ENCODE measurements at places on chromosomes 4 and X. TPM values are rescaled to one million over a fixed set of nuclear protein-coding genes. Genes with fewer than 3 reads are reported as not detected.

STOX2 gene
- not detected for total RNA-seq

TMSB15A gene
- total RNA-seq = not detected

SH3RF1 gene
- not detected for total RNA-seq

APBB2 gene
- 0.58 TPM for total RNA-seq

GYG2 gene
- not detected for total RNA-seq

MAGEA6 gene
- not detected for total RNA-seq

FBXO8 gene
- total RNA-seq = 32.2 TPM

CD38 gene
- total RNA-seq = 1.00 TPM

GRID2 gene
- not detected for total RNA-seq

C4orf46 gene
- 4.0 TPM for total RNA-seq

GRCh38 chrX:148979786-148980185, 479.4 kb downstream of the AFF2 start:
- H3K27me3 ChIP-seq = no peaks in the 10 kb centered on the region
- DNase-seq = no peak
- no peaks in the 10 kb centered on the region for H3K36me3 ChIP-seq
- H3K4me3 ChIP-seq = no peak overlapping the region

- no peak for DNase-seq
- H3K27me3 ChIP-seq = no peaks in the 10 kb centered on the region
- H3K36me3 ChIP-seq = no peaks in the 10 kb centered on the region
- H3K4me3 ChIP-seq = no peak overlapping the region
- no peak overlapping the region for H3K27ac ChIP-seq
Observed at GRCh38 chrX:134603806-134604700, 54.2 kb downstream of the PLAC1 start.

- no peak overlapping the region for H3K4me3 ChIP-seq
- H3K4me1 ChIP-seq = peaks cover 6% of the 10 kb centered on the region
- H3K27me3 ChIP-seq = no peaks in the 10 kb centered on the region
- H3K27ac ChIP-seq = no peak overlapping the region
Observed at GRCh38 chr4:8915201-8916200, 43.9 kb upstream of the HMX1 start.

DNA sequence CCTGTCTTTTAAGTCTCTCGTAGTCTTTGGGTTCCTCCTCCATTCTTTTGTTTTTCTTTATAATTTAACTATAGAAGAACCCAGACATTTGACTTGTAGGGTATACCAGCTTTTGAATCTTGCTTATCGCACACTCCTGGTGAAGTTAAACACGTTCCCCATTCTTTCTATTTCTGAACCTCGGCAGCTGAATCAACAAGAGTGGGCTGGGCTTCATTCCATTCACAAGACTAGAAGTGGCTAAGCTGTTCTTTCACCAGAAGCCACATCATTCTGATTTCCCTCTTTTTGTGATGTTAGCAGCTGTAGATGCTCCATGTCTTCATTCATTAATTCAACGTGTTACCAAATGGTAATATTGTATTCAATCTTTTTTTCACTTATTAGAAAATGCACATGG, 167.9 kb downstream of the CORIN start:
- H3K36me3 ChIP-seq = no peaks in the 10 kb centered on the region
- no peaks in the 10 kb centered on the region for H3K4me1 ChIP-seq
- H3K4me3 ChIP-seq = no peak overlapping the region
- no peak overlapping the region for H3K27ac ChIP-seq

DNA sequence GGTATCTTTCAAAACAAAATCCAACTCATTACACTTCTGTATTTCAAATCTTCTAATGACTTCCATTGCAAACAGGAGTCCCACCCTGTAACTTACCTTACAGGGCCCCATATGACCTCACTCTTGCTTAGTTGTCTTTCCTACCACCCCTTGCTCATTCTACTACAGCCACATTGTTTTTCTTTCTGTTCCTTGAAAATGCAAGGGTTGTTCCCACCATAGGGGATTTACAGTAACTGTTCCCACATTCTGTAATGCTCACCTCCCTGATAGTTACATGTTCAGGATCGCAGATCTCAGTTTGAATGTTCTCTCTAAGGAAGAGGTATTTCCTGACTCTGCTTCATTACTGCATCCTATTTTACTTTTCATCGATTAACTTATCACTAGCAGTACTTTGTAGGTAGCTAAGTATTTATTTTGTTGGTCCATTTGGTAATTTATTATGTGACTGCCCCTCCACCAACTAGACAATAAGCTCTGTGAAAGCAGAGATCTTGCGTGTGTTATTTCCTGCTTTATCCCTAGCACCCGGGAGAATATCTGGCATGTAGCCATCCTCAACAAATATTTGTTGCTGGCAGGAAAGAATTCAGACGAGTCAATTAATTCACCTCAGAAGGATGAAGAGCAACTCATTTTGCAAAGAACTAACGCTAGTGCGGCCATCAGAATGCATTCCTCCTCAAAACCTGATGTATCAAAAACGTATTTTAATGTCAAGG, 21.4 kb downstream of the MAOB start:
- H3K27me3 ChIP-seq = no peaks in the 10 kb centered on the region
- no peaks in the 10 kb centered on the region for H3K4me1 ChIP-seq
- no peak overlapping the region for H3K4me3 ChIP-seq
- DNase-seq = no peak
- H3K36me3 ChIP-seq = no peaks in the 10 kb centered on the region

DNA sequence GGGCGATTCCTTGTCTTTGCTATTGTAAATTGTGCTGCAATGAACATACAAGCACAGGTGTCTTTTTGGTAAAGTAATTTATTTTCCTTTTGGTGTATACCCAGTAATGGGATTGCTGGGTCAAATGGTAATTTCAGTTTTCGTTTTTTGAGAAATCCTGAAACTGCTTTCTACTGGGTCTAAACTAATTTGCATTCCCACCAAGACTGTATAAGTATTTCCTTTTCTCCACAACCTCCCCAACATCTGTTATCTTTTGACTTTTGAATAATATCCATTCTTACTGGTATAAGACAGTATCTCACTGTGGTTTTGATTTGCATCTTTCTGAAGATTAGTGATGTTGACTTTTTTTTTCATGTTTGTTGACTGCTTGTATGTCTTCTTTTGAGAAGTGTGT, 2506.0 kb downstream of the PCDH7 start:
- no peak overlapping the region for H3K27ac ChIP-seq
- no peak for DNase-seq
- no peaks in the 10 kb centered on the region for H3K4me1 ChIP-seq
- no peaks in the 10 kb centered on the region for H3K36me3 ChIP-seq

DNA sequence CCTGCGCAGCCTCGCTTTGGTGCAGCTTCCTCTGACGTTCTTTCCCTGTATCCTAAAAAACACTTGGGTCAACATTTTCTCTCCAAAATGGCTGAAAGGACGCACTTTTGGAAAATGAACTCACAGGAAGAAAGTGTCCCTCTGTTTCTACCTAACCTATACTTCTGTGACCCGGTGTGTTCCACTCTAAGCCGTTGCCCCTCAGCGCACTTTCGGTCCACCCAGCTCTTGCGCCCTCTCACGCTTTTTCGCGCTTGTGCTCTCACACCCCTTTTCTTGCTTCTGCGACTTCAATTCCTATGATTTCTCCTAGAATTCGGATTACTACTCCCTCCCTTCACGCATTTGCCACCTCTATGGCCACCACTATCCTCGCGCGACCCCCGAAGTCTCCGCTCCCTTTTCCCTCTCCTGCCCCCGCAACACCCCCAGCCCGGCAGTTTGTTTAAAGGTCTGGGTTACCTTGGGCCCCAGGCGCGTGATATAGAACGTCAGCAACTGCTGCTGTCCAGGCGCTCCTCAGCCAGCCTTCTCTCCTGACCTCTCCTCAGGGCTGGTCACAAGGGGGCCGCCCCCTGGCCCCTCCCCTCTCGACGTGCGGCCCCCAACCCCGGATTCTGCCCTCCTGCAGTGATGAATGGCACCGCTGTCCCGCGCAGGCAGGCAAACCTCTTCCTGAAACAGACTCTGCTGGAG, at the start of gene USP51:
TSS of gene USP51 (minus strand) at position 535 of the 696 bp plus-strand sequence. CDS start 909 bp downstream, outside the sequence.
- H3K36me3 ChIP-seq = no peaks in the 10 kb centered on the region
- H3K4me3 ChIP-seq = peak within 1 kb of the TSS; percentile 52
- H3K4me1 ChIP-seq = peaks cover 10% of the 10 kb centered on the region
- no peaks in the 10 kb centered on the region for H3K27me3 ChIP-seq
- no peak for DNase-seq

DNA sequence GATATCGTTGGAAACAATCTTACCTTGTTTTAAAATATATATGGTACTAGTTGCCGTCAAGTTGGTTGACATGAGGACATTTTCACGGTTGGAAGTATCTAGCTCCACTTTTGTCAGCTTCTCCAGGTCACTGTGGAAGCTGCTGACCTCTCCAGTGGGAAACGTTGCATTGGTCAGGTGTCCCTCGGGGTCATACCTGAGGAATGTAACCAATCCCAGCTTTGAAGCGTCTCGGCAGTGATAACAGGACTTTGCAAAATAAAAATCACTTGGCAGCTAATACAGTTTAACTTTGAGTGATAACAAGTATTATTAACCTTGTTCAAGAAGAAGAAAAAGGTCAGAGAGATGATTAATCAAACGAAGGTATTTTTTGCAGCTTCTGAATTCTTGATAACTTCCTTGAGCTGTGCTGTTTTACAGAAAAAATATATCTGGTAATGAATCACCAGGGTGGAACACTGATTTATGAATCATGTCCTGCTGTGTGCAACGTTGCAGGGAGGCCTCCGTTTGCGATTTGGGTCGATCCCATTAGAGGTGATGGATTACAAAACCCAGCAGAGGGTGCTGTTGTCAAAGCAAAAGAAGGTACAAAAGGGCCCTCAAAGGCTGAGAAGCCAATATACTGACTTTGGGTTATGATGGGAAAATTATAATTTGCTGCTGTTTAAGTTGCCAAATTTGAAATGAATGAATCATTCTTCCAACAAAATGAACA, 60.1 kb downstream of the SH2D1A start:
- DNase-seq = peak; percentile 52
- no peak overlapping the region for H3K4me3 ChIP-seq
- H3K27ac ChIP-seq = no peak overlapping the region
- no peaks in the 10 kb centered on the region for H3K4me1 ChIP-seq

GRCh38 chr4:53653484-53654053, 62.3 kb upstream of the LNX1 start:
- DNase-seq = no peak
- no peak overlapping the region for H3K27ac ChIP-seq
- no peaks in the 10 kb centered on the region for H3K36me3 ChIP-seq
- H3K4me1 ChIP-seq = no peaks in the 10 kb centered on the region
- no peak overlapping the region for H3K4me3 ChIP-seq

GRCh38 chr4:119205690-119206089, 6.8 kb upstream of the USP53 start:
- H3K4me3 ChIP-seq = no peak overlapping the region
- H3K27ac ChIP-seq = no peak overlapping the region
- no peaks in the 10 kb centered on the region for H3K27me3 ChIP-seq
- H3K36me3 ChIP-seq = no peaks in the 10 kb centered on the region
- H3K4me1 ChIP-seq = no peaks in the 10 kb centered on the region

DNA sequence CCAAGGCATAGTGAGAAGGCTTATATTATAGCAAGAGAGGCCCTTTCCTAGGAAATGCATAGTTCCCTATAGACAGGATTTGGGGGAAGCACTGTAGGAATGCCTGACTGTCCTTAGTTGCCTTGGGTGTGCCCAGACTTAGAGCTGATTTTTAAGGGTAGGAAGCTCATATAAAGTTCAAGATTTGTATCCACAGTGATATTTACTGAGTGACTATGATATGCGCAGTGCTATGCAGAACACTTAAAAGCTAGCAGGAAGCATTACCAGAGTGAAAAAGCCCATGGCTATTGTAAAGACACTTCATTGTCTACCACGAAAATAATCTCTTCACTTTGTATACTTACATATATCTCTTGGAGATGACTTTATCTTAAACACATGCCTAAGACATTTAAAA, 50.1 kb upstream of the IL13RA1 start:
- H3K36me3 ChIP-seq = peaks cover 27% of the 10 kb centered on the region
- no peaks in the 10 kb centered on the region for H3K4me1 ChIP-seq
- DNase-seq = no peak
- no peak overlapping the region for H3K27ac ChIP-seq
- no peak overlapping the region for H3K4me3 ChIP-seq
- no peaks in the 10 kb centered on the region for H3K27me3 ChIP-seq

DNA sequence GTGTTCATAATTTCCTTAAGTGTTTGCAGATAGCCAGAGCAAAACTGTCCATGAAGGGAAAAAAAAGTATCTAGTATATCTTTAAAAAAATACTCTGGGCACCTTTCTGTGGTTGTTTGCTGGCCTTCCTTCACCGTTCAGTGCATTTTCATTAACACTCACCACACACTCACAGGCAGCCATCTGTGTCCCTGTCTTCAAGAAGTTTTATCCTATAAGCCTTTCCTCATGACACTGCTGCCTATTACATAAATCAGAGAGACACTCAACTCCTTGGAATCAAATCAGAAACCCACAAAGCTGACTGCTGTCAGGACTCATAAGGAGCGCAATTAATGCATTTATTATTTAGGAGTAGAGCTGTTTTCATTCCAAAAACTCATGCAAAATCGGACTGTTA, 1720.2 kb downstream of the PCDH7 start:
- no peak overlapping the region for H3K4me3 ChIP-seq
- H3K36me3 ChIP-seq = no peaks in the 10 kb centered on the region
- DNase-seq = no peak
- H3K4me1 ChIP-seq = no peaks in the 10 kb centered on the region
- no peaks in the 10 kb centered on the region for H3K27me3 ChIP-seq

- no peak for DNase-seq
- no peak overlapping the region for H3K27ac ChIP-seq
- no peaks in the 10 kb centered on the region for H3K27me3 ChIP-seq
- peaks cover 27% of the 10 kb centered on the region for H3K4me1 ChIP-seq
Observed at GRCh38 chr4:158807691-158808090, 38.9 kb downstream of the FNIP2 start.

GRCh38 chr4:145533001-145533400, 51.3 kb downstream of the SMAD1 start:
- peaks cover 10% of the 10 kb centered on the region for H3K27me3 ChIP-seq
- DNase-seq = no peak
- no peaks in the 10 kb centered on the region for H3K4me1 ChIP-seq
- no peaks in the 10 kb centered on the region for H3K36me3 ChIP-seq
- H3K27ac ChIP-seq = no peak overlapping the region
- H3K4me3 ChIP-seq = no peak overlapping the region

GRCh38 chr4:107379054-107379869, 340.8 kb downstream of the PAPSS1 start:
- no peaks in the 10 kb centered on the region for H3K36me3 ChIP-seq
- no peaks in the 10 kb centered on the region for H3K27me3 ChIP-seq
- DNase-seq = no peak

DNA sequence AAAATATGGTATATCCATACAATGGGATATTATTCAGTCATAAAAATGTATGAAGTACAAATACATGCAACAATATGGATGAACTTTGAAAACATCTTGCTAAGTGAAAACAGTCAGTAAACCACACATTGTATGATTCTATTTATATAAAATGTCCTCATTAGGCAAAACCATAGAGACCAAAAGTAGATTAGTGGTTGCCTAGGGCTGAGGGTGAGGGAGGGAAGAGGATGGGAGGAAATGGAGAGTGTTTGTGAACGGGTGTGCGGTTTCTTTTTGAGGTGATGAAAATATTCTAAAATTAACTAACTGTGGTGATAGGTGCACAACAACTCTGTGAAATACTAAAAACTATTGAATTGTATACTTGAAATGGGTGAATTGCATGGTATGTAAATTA, 29.6 kb downstream of the TEX11 start:
- no peak overlapping the region for H3K27ac ChIP-seq
- no peaks in the 10 kb centered on the region for H3K36me3 ChIP-seq
- H3K27me3 ChIP-seq = no peaks in the 10 kb centered on the region

GRCh38 chr4:57156242-57156990, 46.2 kb upstream of the IGFBP7 start:
- DNase-seq = no peak
- no peaks in the 10 kb centered on the region for H3K4me1 ChIP-seq
- H3K36me3 ChIP-seq = no peaks in the 10 kb centered on the region

GRCh38 chr4:71187404-71188155, 151.2 kb upstream of the SLC4A4 start:
- peaks cover 21% of the 10 kb centered on the region for H3K4me1 ChIP-seq
- no peak overlapping the region for H3K4me3 ChIP-seq
- H3K36me3 ChIP-seq = no peaks in the 10 kb centered on the region
- DNase-seq = no peak
- no peak overlapping the region for H3K27ac ChIP-seq
- peaks cover 13% of the 10 kb centered on the region for H3K27me3 ChIP-seq

Measured in CD4-positive, alpha-beta memory T cell (primary cell).